ENCODE measurements at places on chromosomes 11 and 22.
A peak's percentile ranks its signal among the peaks of the same experiment; 100 is the strongest.

DNA sequence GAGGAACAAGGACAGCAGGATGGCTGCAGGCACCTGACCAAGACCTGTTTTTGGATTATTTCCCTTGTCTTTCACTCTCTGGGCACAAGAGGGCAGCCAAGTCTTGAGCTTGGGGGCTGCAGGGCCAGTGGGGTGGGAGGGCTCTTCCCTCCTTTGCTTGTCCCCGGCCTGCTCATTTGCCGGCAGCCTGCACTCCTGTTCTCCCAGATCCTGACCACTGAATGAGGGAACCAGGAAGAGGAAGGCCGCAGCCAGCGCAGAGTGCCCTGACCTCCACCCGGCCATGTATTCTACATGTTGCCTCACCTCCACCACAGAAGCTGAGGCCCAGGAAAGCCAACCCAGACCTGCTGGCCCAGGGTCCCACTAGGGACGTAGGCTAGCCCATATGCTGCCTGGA, 15.5 kb upstream of the NNMT start:
- no peak for DNase-seq

DNA sequence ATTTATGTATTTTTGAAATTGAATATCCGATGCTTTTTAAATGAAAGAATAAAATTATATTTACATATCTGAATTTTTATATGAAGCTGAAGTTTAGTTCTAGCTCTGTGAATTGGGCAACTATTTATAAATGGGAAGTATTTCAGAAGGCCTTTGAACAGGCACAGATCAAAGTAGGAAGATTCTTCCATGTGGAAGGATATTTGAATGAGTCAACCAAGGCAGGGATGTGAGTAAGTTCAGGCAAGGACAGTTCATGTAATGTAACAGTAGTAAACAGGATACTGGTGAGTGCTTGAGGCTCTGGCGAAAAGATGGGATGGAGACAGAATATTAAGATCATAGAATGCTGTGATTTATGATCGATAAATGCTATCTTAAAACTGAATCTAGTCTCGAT, 417.8 kb upstream of the CCDC179 start:
- no peak for DNase-seq

DNA sequence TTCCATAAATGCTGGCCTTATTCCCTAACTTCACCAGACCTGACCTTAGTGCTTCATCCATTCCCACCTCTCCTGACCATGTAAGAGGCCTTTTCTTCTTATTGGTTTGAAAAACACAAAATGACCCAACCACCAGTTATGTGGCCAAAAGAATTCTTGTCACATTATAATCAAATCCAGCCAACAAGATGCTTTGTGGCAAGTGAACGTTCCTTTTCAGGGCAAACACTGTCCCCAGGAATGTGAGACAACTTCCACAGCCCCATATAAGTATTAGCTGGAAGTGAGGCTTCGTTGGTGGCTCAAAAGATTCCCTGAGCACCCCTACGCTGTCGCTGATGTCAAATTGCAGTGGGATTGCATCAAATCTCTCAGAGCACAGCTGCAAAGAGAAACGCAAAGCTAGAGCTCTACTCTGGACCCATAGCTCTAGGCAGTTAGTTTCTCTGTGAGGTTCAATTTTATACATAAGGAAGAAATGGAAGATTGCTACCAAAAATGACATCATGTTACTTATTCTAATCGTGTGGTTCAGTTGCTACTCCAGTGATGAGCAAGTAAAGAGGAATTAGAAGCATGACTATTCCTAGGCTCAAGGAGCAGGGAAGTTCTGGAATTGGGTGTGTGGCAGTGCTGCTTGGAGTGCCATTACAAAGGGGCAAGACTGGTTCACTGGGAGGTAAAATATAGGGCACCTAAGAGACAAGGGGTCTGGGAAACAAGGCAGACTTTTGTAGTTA, 26.1 kb downstream of the GLYATL1 start:
- DNase-seq = no peak

DNA sequence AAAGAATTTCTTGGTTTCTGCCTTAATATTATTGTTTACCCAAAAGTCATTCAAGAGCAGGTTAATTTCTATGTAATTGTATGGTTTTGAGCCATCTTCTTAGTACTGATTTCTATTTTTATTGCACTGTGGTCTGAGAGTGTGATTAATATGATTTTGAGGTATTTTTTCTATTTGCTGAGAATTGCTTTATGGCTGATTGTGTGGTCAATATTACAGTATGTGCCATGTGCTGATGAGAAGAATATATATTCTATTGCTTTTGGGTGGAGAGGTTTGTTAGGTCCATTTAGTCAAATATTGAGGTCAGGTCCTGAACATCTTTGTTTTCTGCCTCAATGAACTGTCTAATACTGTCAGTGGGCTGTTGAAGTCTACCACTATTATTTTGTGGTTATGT, 20.7 kb upstream of the RAB38 start:
- no peak for DNase-seq

DNA sequence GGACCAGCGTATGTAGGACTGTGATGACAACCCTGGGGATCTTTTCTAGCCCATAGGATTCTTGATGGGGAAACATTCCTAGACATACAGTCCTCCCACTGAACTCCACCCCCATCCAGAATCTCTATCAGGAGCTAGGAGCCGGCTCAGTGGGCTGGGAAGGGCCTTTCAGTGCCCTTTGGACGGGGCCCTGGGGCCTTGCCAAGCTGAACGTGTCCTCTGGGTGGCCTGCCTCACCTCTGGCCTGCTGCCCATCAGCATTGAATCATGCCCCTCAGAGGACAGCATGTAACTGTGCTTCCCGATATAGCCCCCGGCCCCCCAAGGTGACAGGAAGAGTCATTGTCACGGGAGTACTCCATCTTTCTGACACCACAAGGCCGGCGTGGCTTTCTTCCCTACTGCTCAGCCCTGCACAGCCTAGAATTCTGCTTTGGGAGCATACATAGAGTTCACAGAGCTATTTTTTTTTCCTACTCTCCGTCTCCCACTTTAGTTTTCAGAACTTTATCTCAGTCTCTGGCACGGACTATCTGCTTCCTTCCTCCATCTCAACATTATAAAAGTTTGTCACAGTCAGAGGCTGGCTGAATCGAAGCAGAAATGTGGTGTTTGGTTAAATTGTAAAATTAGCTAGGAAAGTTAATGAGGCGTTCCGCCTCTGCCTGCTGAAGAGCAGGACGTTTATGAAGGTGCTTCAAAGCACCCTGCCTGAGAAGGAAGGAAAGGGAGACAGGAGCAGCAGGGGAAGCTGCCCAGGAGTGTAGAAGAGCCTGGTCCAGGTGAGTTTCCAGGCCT, 111.9 kb downstream of the ZBTB16 start:
- DNase-seq = no peak

DNA sequence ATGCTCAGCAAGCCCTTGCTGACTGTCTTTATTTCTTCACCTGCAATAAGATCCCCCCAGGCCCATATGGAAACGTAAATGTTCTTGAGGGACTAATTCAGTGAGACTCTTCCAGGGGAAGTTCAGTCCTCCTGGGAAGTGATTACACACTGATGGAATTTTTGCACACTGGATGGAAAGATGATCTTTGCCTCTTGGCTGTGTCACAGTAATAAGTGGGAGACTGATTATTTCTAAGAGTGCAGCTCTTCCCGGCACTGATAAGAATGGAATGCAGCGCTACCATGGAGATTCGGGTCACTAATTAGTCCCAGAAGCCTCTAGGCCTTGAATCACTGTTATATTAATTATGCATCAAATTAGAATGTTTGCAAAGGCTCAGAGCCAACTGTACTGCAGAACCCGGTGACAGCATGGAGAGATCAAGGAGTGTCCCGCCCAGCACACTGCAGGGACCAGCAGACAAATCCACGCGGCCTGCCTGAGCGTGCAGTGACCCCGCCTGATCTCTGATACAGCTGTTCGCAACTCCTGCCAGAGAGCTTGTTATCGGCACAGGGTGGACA, 178.3 kb downstream of the SNX19 start:
- no peak for DNase-seq

DNA sequence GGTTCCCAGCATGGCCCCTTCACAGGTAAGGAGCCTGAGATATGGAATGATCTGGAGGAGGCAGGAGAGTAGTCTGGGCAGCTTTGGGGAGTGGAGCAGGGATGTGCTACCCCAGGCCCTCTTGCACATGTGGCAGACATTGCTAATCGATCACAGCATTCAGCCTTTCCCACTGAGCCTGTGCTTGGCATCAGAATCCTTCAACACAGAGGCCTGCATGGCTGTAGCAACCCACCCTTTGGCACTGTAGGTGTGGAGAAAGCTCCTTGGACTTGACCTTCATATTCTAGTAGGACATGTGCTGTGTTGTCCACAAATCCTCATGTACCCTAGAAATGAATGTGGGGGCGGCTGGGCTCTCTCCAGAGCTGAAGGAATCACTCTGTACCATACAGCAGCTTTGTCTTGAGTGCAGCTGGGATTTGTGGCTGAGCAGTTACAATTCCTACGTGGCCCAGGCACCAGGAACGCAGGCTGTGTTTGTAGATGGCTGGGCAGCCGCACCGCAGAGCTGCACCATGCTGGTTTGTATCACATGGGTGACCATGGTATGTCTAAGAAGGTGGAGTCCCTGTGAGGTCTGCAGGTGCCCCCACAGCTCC, 21.8 kb upstream of the PPP6R3 start:
- no peak for DNase-seq

- DNase-seq = peak; percentile 34
These were observed 59.2 kb upstream of the B3GAT1 start for GRCh38 chr11:134471087-134471715.

- no peak for DNase-seq
These were observed 1.0 kb downstream of the SMCO4 start for GRCh38 chr11:93541884-93542810.

DNA sequence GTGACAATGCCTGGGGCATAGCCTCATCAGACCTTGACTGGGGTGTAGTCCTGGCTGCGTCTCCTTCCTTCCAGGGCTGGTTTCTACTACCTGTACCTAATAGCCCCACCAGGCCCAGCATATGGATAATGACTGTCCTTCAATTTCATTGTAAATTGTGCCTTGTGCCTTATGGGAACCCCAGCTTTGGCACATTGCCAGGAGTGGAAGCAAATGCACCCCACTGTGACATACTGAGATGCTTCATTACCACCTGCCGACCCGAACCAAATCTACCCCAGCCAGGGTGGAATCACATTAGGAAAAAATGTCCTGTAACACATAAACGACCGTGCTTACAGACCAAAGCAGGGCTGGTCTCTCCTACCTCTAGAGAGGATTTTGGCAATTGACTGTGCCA, 7.3 kb downstream of the TOP3B start:
- no peak for DNase-seq

GRCh38 chr11:17434108-17434507, 42.5 kb downstream of the ABCC8 start:
- DNase-seq = no peak

DNA sequence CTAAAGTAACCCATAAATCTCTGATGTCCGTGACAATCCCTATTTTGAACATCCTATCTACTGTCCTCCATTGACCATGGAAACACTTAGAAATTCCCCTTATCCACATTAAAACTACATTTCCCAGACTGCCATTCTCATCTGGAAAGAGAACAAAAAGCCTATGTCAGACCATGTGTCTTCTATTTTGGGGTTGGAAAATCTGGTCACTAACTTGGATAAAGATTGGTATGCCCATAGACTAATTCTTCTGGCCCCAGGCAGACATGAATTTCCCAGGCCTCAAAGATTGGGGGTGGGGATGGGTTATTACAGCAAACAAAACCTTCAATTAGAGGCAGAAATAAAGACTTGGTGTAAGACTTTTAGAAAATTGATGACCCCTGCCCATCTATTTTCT, 30.9 kb upstream of the CREB3L1 start:
- DNase-seq = no peak

GRCh38 chr11:117823294-117823945, 1.1 kb downstream of the FXYD2 start:
- DNase-seq = no peak

GRCh38 chr11:115699326-115699725, 195.1 kb upstream of the CADM1 start:
- DNase-seq = no peak

DNA sequence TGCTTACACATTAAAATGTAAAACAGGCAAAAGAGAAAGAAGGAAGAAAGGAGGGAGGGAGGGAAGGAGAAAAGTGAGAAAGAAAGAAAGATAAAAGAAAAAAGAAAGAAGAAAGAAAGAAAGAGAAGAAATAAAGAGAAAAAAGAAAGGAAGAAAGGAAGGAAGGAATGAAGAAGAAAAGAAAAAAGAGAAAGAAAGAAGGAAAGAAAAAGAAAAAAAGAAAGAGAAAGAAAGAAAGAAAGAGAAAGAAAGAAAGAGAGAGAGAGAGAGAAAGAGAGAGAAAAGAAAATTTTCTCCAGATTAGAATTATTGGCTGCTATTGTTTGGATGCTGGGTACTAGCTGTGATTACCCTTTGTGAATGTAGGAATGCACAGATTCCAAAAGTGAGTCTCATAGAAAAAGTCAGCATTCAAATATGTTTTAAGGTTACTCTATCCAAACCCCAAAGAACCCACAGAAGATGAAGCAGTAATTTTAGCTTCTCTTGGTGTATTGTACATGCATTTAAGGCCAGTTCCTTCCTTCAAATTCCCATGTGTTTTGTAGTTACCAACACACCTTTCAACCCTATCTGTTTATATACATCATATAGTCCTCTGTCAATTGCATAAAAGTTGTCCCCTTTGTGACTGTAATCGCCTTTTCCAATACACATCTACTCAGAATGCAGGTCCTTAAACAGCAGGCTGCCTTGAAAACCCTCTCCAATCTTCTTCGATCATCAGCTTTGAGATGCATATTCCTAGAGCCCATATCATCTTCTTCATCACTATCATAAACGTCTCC, 789 bp upstream of the FAM111A start:
- peak; percentile 18 for DNase-seq

DNA sequence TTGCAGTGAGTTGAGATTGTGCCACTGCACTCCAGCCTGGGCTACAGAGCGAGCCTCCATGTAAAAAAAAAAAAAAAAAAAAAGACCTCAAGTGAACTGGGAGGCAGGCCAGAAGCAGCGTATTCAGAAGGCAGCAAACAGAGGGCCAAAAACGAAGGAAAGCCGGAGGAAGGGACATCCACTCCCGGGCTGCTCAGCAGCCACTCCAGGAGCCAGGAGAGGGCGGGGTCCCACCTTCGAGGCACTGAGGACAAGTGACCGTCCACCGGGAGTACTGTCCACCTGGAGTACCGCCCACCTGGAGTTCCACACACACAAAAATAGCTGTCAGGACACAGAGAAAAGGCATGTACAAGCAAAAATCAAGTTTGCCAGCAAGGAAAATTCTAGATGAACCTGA, 5.5 kb downstream of the TOLLIP start:
- peak; percentile 53 for DNase-seq
